ENCODE measurements at places on chromosomes 12 and 14. TPM values are rescaled to one million over a fixed set of nuclear protein-coding genes. Genes with fewer than 3 reads are reported as not detected.
A peak's percentile ranks its signal among the peaks of the same experiment; 100 is the strongest.

DNA sequence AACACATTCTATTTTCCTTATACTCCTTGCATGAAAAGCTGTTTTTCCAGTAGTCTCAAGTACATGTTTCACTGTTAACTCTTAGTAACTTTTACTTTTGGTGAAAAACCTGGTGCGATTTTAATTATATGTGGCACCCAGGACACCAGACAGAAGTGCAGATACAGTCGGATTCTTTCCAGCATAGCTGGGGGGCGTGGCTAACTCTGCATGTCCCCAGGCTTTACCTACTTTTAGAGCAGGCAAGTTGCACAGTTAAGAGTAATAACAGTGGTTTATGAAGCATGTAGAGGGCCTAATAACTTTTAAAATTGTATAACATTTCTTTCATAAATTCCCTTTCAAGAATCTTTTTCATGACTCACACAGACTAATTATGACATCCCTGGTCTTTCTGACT lies 70.7 kb downstream of the HSD17B6 start:
- H3K4me1 ChIP-seq: peaks cover 34% of the 10 kb centered on the region
- H3K27ac ChIP-seq: no peak overlapping the region
- peak; percentile 1 for DNase-seq
- no peak overlapping the region for H3K4me3 ChIP-seq
- H3K36me3 ChIP-seq: no peaks in the 10 kb centered on the region

GRCh38 chr12:123767613-123768012 lies 5.5 kb downstream of the DNAH10 start:
- peaks cover 43% of the 10 kb centered on the region for H3K27me3 ChIP-seq
- no peaks in the 10 kb centered on the region for H3K4me1 ChIP-seq
- H3K27ac ChIP-seq: no peak overlapping the region
- H3K36me3 ChIP-seq: no peaks in the 10 kb centered on the region

DNA sequence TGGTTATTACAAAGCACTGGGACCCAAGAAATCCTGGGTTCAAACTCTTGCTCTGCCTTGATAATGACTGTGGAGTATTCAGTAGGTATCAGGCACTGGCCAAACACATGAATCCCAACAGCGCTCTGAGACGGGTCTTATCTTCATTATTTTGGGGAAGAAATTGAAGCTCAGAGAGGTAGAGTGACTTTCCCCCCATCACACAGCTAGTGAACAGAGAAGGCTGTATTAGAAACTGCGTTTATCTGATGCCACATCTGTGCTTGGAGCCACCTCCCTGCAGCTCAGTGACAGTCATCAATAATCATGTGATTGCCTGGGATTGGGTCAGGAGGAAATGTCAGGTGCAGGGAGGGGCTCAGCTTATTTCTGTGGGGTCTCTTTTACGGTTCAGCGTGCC lies 225.4 kb upstream of the LHX5 start:
- H3K27me3 ChIP-seq: peaks cover 33% of the 10 kb centered on the region
- no peak overlapping the region for H3K27ac ChIP-seq
- H3K36me3 ChIP-seq: no peaks in the 10 kb centered on the region
- no peak overlapping the region for H3K4me3 ChIP-seq
- peaks cover 9% of the 10 kb centered on the region for H3K4me1 ChIP-seq

Gene NXPH4
- 3.8 TPM for total RNA-seq

DNA sequence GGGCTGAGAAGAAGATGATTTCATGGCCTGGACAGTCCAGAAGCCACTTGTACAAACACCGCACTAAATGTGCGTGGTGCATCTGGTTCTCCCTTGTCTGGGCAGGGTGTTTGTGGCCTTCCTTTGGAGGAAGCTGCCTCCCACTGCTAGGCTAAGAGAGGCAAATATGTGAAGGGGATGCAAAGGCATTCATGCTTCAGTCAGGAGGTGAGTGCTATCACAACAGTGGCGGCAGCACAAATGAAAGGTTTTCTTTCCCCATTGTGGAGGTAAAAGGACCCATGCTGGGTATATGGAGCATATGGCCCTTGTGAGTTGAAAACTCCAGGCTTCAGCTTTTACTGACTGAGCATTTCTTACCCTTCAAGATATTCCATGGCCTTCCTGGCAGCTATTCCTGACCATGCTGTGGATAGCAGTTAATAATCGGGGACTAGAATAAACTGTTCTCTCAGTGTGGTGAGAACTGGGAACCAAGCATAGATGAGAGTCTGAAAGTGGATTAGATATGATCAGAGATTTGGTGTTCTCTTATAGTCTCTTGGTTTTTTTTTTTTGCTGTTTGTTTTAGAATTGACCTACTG lies 69.9 kb downstream of the MYRFL start:
- H3K27ac ChIP-seq: no peak overlapping the region
- no peak overlapping the region for H3K4me3 ChIP-seq
- DNase-seq: no peak
- H3K36me3 ChIP-seq: no peaks in the 10 kb centered on the region
- peaks cover 8% of the 10 kb centered on the region for H3K27me3 ChIP-seq

DNA sequence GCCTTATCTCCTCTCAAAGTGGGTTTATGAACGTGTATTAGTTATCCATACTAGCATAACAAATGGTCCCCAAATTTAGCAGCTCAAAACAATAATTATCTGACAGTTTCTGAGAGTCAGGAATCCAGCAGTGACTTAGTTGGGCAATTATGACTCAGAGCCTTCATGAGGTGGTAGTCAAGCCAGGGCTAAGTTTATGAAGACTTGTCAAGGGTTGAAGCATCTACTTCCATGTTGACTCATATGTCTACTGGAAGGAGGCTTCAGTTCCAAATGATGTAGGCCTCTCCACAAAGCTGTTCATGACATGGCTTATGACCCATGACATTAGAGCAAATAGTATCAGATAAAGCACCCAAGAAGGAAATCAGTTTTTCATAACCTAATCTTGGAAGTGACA lies 73.2 kb downstream of the IPO8 start:
- H3K27me3 ChIP-seq: peaks cover 4% of the 10 kb centered on the region
- no peak overlapping the region for H3K4me3 ChIP-seq
- no peaks in the 10 kb centered on the region for H3K36me3 ChIP-seq
- peak; percentile 61 for DNase-seq
- peaks cover 12% of the 10 kb centered on the region for H3K4me1 ChIP-seq
- peak overlapping the region; percentile 9 for H3K27ac ChIP-seq

GRCh38 chr14:78983126-78983525 lies 813.0 kb downstream of the NRXN3 start:
- peak overlapping the region; percentile 45 for H3K27ac ChIP-seq
- H3K4me1 ChIP-seq: peaks cover 22% of the 10 kb centered on the region
- H3K36me3 ChIP-seq: no peaks in the 10 kb centered on the region
- peak; percentile 37 for DNase-seq
- peak overlapping the region; percentile 5 for H3K4me3 ChIP-seq

- H3K27me3 ChIP-seq: 0 out of 2 replicates have a peak, but pooled peaks cover 2% of the 10 kb centered on the region
- no peak for DNase-seq
- no peak overlapping the region for H3K4me3 ChIP-seq
- H3K27ac ChIP-seq: no peak overlapping the region
- H3K36me3 ChIP-seq: no peaks in the 10 kb centered on the region
These were observed 20.2 kb upstream of the AEBP2 start for GRCh38 chr12:19419086-19419485.

Gene EXOC3L4
- not detected for total RNA-seq

- no peaks in the 10 kb centered on the region for H3K27me3 ChIP-seq
- H3K36me3 ChIP-seq: peaks cover 12% of the 10 kb centered on the region
- no peak for DNase-seq
- peaks cover 6% of the 10 kb centered on the region for H3K4me1 ChIP-seq
These were observed 67.7 kb downstream of the NT5DC3 start for GRCh38 chr12:103773109-103773910.

- no peak overlapping the region for H3K4me3 ChIP-seq
- no peaks in the 10 kb centered on the region for H3K4me1 ChIP-seq
- no peaks in the 10 kb centered on the region for H3K36me3 ChIP-seq
- no peak overlapping the region for H3K27ac ChIP-seq
These were observed 37.3 kb upstream of the MYL2 start for GRCh38 chr12:110957652-110958051.

GRCh38 chr12:95605087-95605486 lies 53.8 kb upstream of the USP44 start:
- no peaks in the 10 kb centered on the region for H3K27me3 ChIP-seq
- peak; percentile 47 for DNase-seq
- peak overlapping the region; percentile 40 for H3K27ac ChIP-seq

- DNase-seq: no peak
- no peak overlapping the region for H3K4me3 ChIP-seq
- peaks cover 5% of the 10 kb centered on the region for H3K36me3 ChIP-seq
These were observed 20.4 kb downstream of the CMKLR1 start for GRCh38 chr12:108318472-108319275.

DNA sequence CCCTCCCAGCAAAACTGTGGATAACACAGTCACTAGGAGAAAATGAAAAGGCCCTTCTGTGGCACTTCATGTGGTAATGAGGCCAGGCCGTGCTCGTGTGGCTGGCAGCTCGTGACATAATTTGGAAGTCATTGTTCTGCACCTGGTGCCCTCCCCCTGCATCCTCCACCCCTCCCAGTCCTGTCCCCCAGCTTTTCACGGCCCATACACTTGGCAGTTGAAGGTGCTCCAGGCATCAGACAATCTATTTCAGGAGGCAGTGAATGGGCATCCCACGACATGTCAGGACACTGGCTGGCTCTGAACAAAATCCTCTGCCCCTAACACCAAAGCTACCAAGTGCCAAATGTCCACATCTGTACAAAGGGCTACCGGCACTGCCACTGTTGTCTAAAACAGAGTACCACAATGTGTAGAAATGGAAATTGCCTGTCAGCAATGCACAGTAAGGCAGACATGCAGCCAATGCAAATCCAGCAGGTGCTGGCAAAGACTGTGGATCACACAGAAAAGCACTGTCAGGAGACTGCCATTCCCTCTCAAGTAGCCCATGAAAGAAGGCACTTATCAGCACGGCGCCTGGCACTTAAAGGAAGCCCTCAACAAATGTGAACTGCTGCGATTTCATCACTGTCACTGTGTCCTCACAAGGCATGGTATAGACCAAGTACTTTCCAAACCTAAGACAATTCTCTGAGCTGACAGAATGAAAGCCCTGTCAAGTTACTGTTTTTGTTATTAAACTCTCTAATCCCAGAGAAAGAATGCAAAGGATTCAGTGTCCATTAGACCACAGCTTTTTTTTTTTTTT lies 39.1 kb downstream of the CORO1C start:
- H3K4me3 ChIP-seq: peak overlapping the region; percentile 78
- DNase-seq: no peak
- peaks cover 10% of the 10 kb centered on the region for H3K27me3 ChIP-seq
- H3K36me3 ChIP-seq: peaks cover 48% of the 10 kb centered on the region

Gene ADSS1
- total RNA-seq: 2.7 TPM

Gene ADAM21
- total RNA-seq: 0.66 TPM

GRCh38 chr12:40436564-40436963 lies 211.8 kb downstream of the LRRK2 start:
- H3K27me3 ChIP-seq: no peaks in the 10 kb centered on the region
- H3K27ac ChIP-seq: no peak overlapping the region
- no peaks in the 10 kb centered on the region for H3K4me1 ChIP-seq
- no peak overlapping the region for H3K4me3 ChIP-seq
- DNase-seq: no peak

Gene RNASE9
- not detected for total RNA-seq

DNA sequence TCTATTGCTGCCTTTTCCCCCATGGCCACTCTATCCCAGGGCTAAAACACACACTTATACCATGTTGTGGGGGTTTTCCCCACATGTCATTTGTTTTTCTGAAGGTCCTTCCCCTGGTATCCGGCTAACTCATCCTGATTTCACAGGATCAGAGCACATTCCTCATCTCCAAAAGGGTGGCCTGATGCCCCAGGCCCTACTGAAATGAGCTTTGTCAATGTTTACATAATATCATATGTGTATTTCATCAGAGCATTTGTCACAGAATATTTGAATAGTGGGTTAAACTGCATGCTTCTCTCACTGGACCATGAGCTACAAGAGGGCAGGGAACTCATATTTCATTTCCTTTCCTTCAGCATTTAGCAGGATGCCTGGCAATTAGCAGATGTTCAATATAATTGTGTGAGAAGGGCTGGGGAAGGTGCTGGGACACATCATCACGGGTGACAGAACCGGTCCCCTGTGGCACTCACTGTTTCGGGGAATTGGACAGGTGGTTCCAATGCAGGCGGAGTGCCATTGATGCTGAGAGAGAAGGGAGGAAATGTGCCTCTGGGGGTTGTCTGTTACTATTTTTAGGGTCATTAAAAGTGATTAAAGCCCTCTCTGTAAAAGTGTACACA lies 26.8 kb downstream of the EMP1 start:
- peak overlapping the region; percentile 66 for H3K4me3 ChIP-seq
- DNase-seq: peak; percentile 87
- peak overlapping the region; percentile 89 for H3K27ac ChIP-seq
- peaks cover 17% of the 10 kb centered on the region for H3K36me3 ChIP-seq
- peaks cover 8% of the 10 kb centered on the region for H3K27me3 ChIP-seq
- peaks cover 81% of the 10 kb centered on the region for H3K4me1 ChIP-seq

GRCh38 chr12:49017891-49018260 lies 700 bp downstream of the PRKAG1 start:
- peak overlapping the region; percentile 95 for H3K4me3 ChIP-seq
- peaks cover 21% of the 10 kb centered on the region for H3K36me3 ChIP-seq
- peaks cover 10% of the 10 kb centered on the region for H3K27me3 ChIP-seq

GRCh38 chr12:64780132-64780530 lies 20.9 kb upstream of the GNS start:
- no peak overlapping the region for H3K27ac ChIP-seq
- peak overlapping the region; percentile 16 for H3K4me3 ChIP-seq
- peaks cover 8% of the 10 kb centered on the region for H3K4me1 ChIP-seq
- peaks cover 47% of the 10 kb centered on the region for H3K27me3 ChIP-seq
- DNase-seq: no peak

DNA sequence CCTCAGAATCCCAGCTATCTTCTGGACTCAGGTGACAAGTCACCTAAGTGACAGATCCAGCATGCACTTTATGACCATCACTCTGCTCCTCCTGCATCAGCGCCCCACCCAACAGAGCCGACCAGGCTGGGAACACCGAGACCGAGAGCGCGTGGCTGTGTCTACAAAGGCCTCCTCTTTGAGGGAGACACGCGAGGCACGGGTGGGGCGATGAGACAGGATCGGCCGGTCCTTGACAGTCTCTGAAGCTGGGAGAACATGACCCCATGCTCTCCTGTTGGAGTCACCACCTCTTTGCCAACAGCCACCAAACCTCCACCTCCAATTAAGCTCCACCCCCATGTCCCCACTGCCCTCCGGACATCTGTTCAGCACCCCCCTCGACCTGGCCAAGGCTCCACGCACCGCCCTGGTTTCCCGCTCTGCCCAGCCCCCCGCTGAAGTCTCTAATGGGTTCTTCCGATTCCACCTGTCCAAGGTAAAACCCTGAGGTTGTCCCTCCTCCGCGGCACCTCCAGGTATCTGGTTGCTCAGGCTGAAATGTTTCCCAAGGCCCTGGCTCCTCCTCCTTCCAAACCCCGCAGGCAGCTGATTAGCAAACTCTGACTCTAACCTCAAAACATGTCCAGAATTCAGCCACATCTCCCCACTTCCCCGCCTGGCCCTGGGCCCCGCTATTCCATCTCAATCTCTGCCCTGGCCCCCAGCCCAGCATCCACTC lies 31.5 kb downstream of the HSP90AA1 start:
- H3K36me3 ChIP-seq: peaks cover 39% of the 10 kb centered on the region
- peaks cover 10% of the 10 kb centered on the region for H3K27me3 ChIP-seq
- peak overlapping the region; percentile 30 for H3K4me3 ChIP-seq
- peak overlapping the region; percentile 70 for H3K27ac ChIP-seq
- peak; percentile 59 for DNase-seq

Gene NOXRED1
- total RNA-seq: 0.33 TPM
